ENCODE measurements at places on chromosomes 13 and 19. TPM values are rescaled to one million over a fixed set of nuclear protein-coding genes. Genes with fewer than 3 reads are reported as not detected.

The METTL21C gene
- not detected for total RNA-seq

The PCSK4 gene
- 4.4 TPM for total RNA-seq

The CYP4F8 gene
- total RNA-seq, result not detected

The OSCAR gene
- total RNA-seq, result 0.32 TPM

The IZUMO2 gene
- total RNA-seq, result not detected

The THSD1 gene
- total RNA-seq, result 0.31 TPM

The ONECUT3 gene
- not detected for total RNA-seq

The LRRC63 gene
- total RNA-seq, result 1.0 TPM

The CYP2S1 gene
- total RNA-seq, result 0.27 TPM

The INSR gene
- 2.0 TPM for total RNA-seq

The WDR88 gene
- not detected for total RNA-seq

The C19orf67 gene
- total RNA-seq, result not detected

The CD209 gene
- total RNA-seq, result not detected

The FAM216B gene
- total RNA-seq, result not detected

The PAK4 gene
- 16.5 TPM for total RNA-seq

The ZNF808 gene
- total RNA-seq, result 36.3 TPM

The CALR3 gene
- not detected for total RNA-seq

The HSD17B14 gene
- 0.77 TPM for total RNA-seq

The ZNF440 gene
- total RNA-seq, result 16.3 TPM

The TGFB1 gene
- 194 TPM for total RNA-seq

Measured in activated CD4-positive, alpha-beta T cell treated with anti-CD3 and anti-CD28 coated beads, Interleukin-2, amount 10 ng/mL, durations not matched to agents 7 days and 5 days (primary cell).